ENCODE measurements at places on chromosomes 1 and 21.

GRCh38 chr1:40628903-40629292 is 36.6 kb downstream of the RIMS3 start:
- no peak for DNase-seq

GRCh38 chr1:68497358-68497698 is 446 bp upstream of the DEPDC1 start:
- DNase-seq, result no peak

DNA sequence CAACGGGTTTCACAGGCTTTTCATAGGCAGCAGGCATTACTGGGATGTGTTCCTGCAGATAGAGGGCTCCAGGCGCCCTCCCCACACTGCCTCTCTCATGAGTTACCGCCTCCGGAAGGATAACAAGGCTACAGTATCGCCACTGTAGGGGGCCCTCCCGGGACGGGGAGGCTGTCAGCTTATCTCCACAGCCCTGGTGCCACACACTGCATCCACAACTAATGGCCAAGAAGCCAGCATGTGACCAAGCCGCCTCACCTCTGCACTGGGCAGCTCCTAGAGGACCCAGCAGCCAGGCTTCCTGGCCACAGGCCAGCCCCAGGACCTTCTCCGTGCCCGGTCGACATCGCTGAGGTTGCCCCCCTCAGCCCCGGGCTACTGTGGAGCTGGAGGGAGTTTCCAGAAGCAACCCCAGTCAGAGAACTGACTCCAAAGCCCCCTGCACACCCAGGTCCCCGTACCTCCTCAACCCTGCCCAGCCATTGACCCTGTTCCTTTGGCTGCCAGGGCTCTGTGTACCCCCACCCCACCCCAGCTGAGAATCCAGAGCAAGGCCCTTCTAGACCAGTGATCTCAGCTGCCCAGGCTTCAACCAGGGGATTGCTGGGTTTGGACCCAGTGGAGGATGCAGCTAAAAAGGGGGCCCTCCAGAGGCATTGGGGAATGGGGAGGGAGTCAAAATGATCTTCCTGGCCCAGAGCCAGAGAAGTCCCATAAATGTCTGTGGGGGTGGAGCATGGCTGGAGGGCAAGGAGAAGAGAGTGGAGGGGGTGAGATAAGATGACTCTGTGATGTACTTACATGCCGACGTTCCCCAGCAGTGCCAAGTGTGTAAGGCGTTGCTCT is 45.0 kb downstream of the NEK2 start:
- DNase-seq, result no peak

GRCh38 chr1:168482106-168482505 is 61.7 kb downstream of the XCL2 start:
- DNase-seq, result no peak

GRCh38 chr21:42222821-42223390 is 4.0 kb downstream of the ABCG1 start:
- no peak for DNase-seq

GRCh38 chr1:26031611-26032220 is 10.1 kb downstream of the EXTL1 start:
- no peak for DNase-seq

GRCh38 chr1:241972703-241973369 is 15.3 kb downstream of the BECN2 start:
- DNase-seq, result no peak

DNA sequence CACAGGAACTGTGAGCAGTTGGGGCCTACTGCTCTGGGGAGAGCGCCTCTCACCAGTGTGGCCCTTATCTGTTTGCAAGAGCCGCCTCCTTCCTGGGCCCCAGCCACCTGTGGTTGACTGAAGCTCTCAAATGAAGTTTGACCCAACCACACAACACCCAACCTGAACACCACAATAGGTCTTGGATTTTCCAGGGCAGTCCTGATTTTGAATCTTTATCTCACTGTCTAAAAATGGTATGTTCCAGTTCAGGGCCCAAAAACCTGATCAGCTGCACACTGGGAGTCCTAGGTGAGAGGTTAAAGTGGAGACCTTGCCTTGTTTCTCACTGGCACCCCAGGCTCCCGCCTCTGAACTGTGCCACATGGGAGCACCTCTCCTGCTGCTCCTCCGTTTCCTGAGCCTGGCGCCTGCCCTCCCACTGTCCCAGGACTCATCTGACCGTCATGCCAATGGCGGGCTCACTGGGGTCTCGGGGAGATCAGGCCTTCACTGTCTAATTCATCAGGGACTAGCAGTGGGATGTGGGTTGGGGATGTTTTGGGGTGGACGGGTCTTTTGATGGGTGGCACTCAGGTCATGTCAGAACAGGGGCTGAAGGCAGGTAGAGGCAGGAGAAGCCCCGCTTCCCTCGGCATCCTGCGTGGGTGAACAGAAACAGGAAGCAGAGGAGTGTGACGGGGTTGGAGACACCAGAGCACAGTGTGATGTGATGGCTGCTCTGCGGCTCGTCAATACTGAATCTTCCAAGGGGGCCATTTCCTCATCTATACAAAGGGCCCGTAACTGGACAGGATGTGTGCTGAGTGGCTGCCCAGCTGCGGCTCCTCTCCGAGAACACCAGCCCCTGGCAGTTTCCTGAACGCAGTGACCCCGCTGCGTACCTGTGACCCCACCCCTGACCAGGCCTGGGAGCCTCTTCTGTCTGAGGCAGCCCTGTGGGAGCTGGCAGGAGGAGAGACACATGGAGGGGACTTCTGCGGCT is 59.6 kb upstream of the ITPKB start:
- DNase-seq, result peak; percentile 87

GRCh38 chr1:175427625-175428024 is 235.0 kb upstream of the KIAA0040 start:
- DNase-seq, result no peak

DNA sequence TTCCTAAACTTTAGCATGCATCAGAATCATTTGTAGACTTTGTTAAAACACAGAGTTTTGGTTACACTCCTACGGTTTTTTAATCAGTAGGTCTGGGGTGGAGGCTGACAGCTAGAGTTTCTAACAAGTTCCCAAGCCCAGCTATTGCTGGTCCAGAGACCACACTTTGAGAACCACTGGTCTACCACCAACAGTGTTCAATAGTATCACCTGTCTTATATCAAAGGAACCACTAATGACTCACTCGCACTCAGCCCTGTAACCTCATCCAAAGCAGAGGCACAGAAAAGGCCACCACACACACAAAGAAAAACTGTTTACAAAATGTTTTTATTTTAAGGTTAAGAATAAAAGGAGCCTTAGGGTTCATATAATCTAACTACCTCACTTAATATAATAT is 68.7 kb downstream of the HIVEP3 start:
- no peak for DNase-seq

DNA sequence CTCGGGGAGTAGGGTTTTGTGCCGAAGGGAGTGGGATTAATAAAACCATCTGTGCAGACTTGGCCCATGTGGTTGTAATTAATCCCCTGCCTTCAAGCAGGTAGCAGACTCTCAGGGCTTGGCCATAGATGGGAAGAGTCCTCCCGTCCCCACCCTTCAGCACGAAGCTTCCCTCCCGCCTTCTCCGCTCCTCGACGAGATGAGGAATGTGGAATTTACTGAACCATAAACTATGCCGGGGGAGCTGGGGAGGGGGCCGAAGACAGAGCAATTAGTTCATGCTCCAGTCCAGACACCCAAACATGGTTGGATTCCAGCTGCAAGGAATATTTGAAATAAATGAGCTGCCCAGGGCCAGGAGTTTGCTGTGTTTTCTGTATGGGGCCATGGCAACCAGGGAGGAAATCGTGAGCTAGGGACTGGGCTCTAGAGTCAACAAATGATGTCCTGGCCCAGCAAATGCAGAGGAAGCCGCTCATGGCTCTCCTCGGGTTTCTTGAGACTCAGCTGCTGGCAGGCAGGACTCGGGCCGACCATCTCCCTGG is 78.8 kb downstream of the SPSB1 start:
- DNase-seq, result no peak

DNA sequence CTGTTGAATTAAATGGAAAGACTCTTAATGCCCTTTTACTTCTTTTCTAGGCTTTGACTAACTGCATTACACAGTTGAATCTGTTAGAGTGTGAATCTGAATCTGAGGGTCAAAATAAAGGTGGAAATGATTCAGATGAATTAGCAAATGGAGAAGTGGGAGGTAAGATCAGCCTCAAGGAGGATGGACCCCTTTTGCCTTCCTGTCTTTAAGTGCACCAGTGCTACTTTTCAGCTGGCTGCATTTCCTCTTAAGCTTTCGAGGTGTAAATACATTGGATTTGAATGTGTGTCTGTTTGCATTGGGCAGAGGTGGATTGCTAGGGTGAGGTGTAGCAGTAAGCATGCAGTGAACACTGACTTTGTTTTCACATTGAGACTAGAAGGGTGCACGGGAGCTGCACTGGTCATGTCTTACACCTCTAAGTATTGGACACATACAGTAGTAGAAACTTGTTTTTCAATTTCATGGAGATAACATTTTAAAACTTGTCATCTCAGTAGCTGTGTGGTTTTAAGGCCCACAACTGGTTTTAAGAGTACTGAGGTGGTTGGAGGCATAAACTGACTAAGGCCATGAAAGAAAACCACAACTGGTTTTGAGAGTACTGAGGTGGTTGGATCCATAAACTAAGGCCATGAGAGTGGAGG is 35.4 kb downstream of the MIA3 start:
- DNase-seq, result peak; percentile 77

GRCh38 chr1:215418876-215419447 is 148.1 kb upstream of the KCTD3 start:
- DNase-seq, result no peak

GRCh38 chr1:3984586-3984985 is 84.5 kb upstream of the C1orf174 start:
- no peak for DNase-seq

DNA sequence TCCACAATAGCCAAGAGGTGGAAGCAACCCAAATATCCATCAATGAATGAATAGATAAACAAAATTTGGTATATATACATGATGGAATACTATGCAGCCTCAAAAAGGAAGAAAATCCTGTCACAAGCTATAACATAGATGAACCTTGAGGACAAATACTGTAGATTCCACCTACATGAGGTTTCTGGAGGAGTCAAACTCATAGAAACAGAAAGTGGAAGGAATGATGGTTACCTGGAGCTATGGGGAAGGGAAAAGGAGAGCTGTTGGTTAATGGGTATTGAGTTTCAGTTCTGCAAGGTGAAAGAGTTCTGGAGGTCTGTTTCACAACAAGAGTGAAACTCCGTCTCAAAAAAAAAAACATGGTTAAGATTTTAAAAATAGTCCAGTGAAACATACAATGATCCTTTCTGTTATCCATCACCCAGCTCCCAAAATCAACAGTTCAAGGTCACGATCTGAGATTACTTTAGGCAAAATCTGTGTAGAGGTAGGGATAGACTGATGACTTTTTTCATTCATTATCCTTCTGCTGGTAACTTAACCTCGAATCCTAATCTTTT is 80.8 kb upstream of the HNRNPU start:
- peak; percentile 85 for DNase-seq

DNA sequence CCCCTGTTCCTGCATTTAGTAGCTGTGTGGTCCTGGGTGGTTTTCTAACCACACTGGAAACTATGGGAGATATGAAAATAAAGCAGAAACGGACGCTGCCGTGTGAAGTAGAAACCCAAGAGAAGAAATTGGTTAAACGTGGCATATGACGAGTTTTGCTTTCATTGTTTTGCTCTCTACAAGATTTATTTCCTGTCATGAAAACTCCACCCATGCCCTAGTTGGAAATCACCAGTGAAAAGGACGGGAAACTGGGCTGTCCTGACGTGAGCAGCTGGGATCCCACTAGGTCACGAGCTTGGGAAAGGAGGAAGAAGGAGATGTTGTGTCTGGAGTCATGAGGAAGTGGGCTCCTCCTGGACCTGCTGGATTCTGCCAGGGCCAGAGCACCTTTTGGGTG is 120.8 kb upstream of the GADD45A start:
- peak; percentile 29 for DNase-seq

DNA sequence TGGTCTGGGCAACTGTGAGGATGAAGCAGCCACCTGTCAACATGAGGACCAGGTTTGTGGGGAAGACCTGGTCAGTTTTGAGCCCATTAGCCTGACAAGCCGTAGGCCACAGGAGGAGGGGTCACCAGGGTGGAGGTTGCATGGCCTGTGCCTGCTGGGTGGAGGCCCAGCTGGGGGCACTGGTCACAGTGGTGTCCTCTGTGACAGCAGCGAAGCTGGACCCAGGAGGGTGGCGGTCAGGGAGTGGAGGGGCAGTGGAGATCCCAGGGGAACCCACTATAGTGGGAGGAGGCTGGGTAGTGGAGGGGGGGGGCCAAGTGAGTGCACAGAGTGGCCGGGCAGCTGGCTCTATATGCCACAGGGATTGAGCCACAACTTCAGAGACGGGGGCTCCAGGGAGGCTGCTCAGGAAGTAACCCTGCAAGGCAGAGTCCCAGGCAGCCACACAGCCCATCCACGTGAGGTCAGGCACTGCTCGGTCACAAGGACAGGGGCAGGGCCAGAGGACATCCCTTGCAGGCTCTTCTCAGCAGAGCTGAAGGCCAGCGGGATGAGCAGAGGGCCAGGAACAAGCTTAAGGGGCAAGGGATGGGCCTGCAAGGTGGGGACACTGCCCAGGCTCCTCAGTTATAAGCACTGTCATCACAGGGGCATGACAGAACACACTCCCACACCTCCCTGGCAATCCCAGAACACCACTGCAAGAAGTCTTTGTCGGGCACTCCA is 2.3 kb upstream of the C1orf35 start:
- no peak for DNase-seq

All from GM12865 (cell line).